Erythroblast (primary cell): ENCODE measurements at places on chromosomes 5 and 9.

DNA sequence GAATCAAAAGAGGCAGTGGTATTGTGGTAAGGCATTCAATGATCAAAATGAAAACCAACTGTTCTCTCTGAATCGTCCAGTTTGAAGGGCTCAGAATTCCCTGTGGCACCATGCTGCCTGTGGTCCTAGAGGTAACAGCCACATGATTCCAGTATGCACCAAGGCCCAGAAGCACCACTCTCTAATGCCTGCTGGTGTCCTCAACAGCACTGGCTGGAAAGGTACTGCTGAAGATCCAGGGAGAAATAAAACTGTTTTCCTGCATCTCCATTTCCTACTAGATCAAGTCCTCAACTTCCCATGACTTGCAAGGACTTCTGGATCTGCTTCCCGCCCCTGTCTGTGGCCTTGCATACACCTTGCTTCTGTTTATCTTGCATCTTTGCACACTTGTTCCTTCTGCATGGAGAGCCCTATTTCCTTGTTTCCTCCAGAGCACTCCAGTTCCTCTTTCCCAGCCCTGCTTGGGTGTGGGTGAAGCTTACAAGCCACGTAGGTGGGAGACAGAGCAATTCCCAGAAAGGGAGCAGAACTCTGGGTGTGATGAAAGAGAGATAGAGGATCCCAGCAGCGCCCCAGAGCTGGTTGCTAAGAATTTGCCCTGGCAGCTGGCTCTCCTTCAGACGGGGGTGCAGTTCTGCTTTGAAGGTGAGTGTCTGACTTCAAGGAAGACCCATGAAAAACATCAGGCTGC is 41.0 kb upstream of the EQTN start:
- DNase-seq: no peak

GRCh38 chr5:58185801-58186200 is 274.1 kb downstream of the PLK2 start:
- DNase-seq: no peak

DNA sequence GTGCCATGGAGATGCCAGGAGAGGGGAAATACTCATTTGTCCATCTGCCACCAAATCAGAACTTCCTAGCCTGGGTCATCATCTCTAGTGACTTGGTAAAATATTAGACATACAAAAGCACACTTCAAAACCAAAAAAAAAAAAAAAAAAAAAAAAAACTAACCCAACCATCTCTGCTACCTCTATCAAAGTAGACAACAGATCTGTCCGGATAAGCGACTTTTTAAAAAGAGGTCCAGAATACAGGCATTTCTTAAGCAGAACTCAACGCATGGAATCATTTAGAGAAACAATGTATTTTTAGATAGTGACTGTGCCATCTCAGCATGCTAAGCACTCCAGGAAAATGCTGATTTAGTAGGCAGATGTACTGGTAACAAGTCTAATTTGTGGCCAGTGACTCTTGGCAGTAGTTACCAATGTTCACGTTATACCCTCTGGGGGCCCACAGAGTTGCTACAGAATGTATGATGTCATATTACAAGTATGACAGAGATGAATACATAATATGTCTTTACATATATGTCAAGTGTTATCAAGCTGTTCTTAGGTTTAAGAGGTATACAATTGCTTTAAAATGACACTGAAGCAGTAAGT is 107.8 kb downstream of the SMIM23 start:
- DNase-seq: no peak

DNA sequence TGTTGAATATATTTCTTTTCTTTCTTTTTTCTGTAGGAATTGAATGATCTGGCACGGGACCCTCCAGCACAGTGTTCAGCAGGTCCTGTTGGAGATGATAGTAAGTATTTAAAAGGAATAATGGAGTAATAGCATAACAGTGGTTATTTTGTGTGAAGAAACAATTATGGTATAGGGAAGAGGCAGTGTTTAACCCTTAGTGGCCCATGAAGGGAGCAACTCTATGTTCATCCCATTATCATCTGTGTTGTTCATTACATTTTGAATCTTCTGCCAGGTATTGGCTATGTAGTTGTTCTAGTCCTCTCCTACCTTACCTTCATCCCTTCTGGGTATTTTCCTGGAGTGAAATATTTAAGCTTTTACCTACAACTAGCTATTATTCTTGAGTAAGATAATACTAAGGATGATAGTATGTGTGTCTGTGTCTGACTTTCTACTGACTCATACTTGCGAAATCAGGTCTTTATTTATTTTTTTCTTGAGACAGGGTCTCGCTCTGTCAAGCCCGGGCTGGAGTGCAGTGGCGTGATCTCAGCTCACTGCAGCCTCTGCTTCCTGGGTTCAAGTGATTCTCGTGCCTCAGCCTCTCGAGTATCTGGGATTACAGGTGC is 39.3 kb downstream of the UBE2D2 start:
- no peak for DNase-seq

DNA sequence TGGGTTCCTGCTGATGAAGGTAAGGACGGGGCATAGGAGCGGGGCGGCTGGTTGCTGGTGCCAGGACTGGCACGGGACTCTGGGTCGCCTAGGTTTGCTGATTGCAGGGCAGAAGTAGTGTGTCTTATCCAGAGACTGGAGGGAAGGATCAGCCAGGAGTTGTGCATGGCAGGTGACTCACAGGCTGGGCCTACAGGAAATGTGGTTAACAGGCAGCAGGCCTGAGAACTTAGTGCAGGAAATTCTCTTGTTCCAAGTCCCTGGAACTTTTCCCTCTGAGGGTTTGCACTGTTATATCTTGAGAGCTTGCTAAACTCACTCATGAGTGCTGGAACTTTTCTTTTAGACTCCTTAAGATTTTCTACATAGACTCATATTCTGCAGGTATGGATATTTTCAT is 95.1 kb downstream of the ANXA2R start:
- DNase-seq: no peak

GRCh38 chr5:36623832-36624231 is 17.4 kb downstream of the SLC1A3 start:
- DNase-seq: no peak

DNA sequence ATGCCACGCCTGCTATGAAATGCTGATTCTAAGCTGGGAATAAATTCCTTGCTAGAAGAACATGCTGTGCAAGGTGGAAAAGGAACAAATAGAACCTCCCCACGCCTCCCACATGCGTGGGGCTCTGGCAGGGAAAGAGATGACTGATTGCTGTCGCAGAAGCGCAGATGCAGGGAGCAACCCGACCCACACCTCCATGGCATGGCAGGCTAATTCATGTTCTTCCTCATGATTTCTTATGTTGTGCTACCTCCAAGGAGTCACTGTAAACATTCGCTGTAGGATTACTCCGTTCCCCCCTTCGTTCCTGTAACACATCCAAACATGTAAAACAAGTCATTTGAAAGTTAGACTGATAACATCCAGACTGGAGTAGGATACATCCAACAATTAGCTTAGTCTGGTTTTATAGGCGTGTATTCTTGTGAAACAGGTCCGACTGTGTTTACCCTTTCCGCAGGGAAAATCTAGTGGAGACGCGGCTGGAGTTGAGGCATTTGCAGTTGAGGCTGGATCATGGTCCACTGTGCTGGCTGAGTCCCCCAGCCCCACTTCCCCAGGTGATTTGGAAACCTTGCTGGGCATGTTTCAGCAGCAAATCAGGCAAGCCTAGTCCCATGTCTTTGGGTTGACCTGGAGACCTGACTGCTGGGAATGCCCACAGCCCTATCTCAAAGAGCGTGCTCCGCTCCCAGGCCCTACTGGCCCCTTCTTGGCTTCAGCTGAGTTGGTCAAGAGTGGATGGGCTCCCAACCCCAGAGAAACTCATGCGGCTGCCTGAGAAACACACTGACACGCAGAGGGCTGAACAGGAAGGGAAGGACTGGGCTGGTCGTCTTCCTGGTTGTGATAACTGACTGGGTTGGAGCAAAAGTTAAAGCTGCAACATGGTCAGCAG is 24.8 kb upstream of the ANKRD33B start:
- DNase-seq: no peak

DNA sequence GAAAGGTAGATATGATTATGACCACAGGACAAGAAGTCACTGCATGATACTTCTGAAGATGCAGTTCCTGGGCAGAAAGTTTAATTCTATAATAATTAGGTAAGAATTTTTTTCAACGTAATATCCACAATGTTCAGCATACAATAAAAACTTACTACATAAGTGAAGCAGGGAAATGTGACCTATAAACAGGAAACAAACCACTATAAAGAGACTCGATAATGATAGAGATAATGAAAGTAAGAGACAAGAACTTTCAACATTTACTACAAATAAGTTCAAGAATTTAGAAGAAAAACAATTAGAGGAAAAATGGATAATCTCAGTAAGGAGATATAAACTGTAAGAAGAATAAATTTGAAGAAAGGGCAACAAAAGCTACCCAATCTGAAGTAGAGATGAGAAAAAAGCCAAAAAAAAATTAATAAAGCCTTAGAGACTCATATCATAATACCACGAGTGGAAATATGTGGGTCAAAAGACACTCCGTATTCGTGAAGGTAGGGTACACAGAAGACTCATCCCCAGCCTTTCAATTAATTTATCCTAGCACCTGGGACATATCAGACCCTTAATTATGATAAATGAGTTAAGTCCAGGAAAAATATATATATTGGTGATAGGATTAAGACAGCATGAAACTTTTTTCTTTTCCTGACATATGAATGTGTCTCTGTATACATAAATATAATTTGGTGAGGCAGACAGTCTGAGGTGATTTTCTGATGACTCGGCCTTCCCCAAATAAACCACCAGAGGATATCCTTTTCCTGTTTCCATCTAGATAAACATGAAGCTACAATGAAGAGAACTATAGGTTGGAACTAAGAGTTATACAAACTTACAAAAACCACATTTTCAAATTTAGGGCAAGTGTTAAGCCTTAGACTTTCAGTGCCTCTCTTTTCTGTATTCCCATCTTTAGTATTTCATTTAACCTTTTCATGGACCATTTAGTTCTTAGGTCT is 120.4 kb downstream of the RAPGEF6 start:
- no peak for DNase-seq

GRCh38 chr5:136031711-136032110 is 2.9 kb downstream of the TGFBI start:
- no peak for DNase-seq

DNA sequence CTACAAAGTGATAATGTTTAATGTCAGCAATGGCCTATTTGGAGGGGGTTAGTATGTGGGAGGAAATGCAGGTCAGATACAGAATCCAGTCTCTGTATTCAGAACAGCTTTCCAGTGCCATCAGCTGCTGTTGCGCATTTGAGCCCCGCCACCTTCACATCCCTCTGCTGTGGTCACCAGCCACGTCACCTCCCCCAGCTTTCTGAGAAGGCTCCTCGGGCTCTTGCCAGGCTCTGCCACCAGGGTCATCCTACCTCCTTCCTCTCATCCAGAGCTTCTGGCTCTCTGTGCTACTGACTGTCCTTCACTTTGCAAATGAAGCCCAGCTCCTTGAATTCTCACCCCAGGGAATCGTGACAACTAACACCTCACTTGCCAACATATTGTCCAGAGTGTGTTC is 138.8 kb downstream of the PIK3R1 start:
- DNase-seq: peak; percentile 24

DNA sequence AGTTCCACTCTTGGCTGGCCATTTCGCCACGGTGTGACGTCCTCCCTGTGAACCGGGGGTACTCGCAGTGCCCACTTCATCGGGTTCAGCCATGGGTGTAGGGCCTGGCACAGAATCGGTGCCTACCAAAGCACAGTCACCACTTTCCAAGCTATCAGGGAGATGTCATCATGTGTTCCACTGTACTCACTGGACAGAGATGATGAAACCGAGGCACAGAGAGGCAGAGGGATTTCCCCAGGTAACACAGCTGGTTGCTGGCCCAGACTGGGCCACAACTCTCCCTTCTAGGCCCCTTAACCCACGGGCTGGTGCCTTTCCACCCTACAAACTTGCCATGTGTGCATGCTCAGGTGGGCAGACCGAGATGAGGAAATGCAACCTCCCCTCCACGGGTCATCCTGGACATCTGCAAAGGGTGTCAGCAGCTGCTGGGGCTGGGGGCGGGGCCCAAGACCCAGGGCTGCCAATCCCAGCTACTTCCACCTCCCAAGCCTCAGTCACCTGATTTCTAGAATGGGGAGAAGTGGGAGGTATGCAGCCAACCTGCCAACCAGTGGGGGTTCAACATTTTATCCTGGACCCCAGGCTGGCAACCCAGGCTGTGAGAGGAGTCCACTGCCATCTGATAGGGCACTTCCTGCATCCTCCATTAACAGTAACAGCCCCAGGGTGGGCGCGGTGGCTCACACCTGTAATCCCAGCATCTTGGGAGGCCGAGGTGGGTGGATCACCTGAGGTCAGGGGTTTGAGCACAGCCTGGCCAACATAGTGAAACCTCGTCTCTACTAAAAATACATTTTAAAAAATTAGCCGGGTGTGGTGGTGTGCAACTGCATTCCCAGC is 893 bp upstream of the SH2D3C start:
- peak; percentile 28 for DNase-seq

GRCh38 chr5:128472036-128472435 is 66.0 kb downstream of the FBN2 start:
- DNase-seq: no peak

GRCh38 chr9:83511051-83511450 is 27.1 kb downstream of the FRMD3 start:
- no peak for DNase-seq

- DNase-seq: no peak
Observed at GRCh38 chr9:111949919-111950318, 53.3 kb downstream of the UGCG start.

DNA sequence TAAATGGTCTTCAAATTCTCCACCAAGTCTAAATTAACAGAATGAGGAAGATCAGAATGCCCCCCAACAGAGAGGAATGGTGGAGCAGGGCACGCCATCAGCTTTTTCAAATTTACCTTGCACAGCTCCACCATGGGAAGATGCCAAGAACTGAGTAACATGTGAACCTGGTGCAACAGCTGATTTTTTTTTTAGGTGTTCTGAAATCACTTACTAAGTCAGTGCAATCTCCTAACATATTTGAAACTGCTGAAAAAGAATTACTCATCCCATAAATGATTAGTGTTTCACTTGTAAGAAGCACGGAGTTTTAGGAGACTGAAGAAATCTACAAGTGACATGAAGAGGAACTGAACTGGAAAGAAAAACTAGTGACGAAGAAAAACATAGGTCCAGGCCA is 5.1 kb downstream of the TMEM245 start:
- DNase-seq: peak; percentile 72

- DNase-seq: no peak
Observed at GRCh38 chr5:180297587-180298282, 5.9 kb upstream of the MAPK9 start.

DNA sequence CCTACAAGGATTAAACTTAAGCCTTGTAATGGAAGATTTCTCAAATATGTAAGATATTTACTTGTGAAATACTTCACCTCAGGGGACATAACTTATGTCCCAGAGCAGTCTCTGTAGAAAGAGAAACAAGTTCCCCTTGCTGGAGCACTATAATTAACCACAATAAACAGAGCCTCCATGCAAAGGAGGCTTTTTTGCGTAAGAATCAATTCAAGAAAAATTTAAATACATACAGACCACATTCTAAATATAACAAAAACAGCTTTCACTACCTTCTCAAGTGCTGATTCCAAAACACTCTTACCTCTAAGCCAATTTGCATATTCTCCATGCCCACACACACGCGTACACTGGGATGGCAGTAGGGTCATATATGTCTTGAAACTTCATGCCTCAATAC is 30.7 kb upstream of the CCNB1 start:
- no peak for DNase-seq

GRCh38 chr9:124708633-124709291 is 62.3 kb downstream of the NR6A1 start:
- no peak for DNase-seq

- DNase-seq: no peak
Observed at GRCh38 chr5:115683081-115683480, 57.2 kb upstream of the TMED7 start.

- DNase-seq: no peak
Observed at GRCh38 chr5:99320436-99320835, 391.6 kb upstream of the CHD1 start.
